ENCODE measurements at places on chromosomes 12 and 14.

- peak; percentile 10 for DNase-seq
- no peak overlapping the region for H3K27ac ChIP-seq
- no peaks in the 10 kb centered on the region for H3K4me1 ChIP-seq
- H3K36me3 ChIP-seq, result no peaks in the 10 kb centered on the region
These were observed 220.9 kb upstream of the LRFN5 start for GRCh38 chr14:41385797-41386196.

GRCh38 chr12:5864301-5864700 lies 80.8 kb downstream of the ANO2 start:
- no peaks in the 10 kb centered on the region for H3K36me3 ChIP-seq
- no peak overlapping the region for H3K27ac ChIP-seq
- no peak overlapping the region for H3K4me3 ChIP-seq
- DNase-seq, result no peak
- H3K4me1 ChIP-seq, result no peaks in the 10 kb centered on the region

GRCh38 chr14:96255501-96256366 lies at the start of gene BDKRB1:
Gene BDKRB1 (plus strand): TSS chr14:96256210. CDS start chr14:96263683, 7,473 bp downstream.
- H3K27me3 ChIP-seq, result no peaks in the 10 kb centered on the region
- no peak within 1 kb of the TSS for H3K27ac ChIP-seq
- no peak for DNase-seq
- H3K4me1 ChIP-seq, result no peaks in the 10 kb centered on the region
- no peaks in the 10 kb centered on the region for H3K36me3 ChIP-seq

DNA sequence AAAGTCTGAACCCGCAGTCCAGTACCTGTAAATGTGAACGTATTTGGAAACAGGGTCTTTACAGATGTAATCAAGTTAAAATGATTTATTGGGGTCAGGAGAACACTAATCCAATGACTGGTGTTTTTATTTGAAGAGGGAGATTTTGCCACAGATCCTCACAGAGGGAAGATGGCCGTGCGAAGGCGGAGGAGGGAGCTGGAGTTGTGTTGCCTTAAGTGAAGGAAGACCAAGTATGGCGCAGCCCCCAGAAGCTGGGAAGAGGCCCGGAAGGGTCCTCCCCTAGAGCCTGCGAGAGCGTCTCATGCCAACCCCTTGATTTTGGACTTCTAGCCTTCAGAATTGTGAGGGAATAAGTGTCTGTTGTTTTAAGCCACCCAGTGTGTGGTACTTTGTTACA lies 102.8 kb upstream of the NUDT4 start:
- H3K4me3 ChIP-seq, result no peak overlapping the region
- no peaks in the 10 kb centered on the region for H3K27me3 ChIP-seq
- no peaks in the 10 kb centered on the region for H3K36me3 ChIP-seq
- no peaks in the 10 kb centered on the region for H3K4me1 ChIP-seq

- DNase-seq, result no peak
- H3K27ac ChIP-seq, result no peak overlapping the region
- H3K27me3 ChIP-seq, result no peaks in the 10 kb centered on the region
These were observed 8.3 kb downstream of the MVK start for GRCh38 chr12:109581856-109582255.

- no peaks in the 10 kb centered on the region for H3K4me1 ChIP-seq
- H3K27me3 ChIP-seq, result no peaks in the 10 kb centered on the region
- no peak for DNase-seq
- H3K4me3 ChIP-seq, result no peak overlapping the region
These were observed 44.6 kb downstream of the A2ML1 start for GRCh38 chr12:8867009-8867408.

GRCh38 chr12:67068204-67068731 lies 200.9 kb upstream of the CAND1 start:
- DNase-seq, result no peak
- H3K4me1 ChIP-seq, result peaks cover 13% of the 10 kb centered on the region
- peaks cover 6% of the 10 kb centered on the region for H3K27me3 ChIP-seq
- no peak overlapping the region for H3K27ac ChIP-seq
- H3K36me3 ChIP-seq, result no peaks in the 10 kb centered on the region
- H3K4me3 ChIP-seq, result peak overlapping the region; percentile 55

- H3K4me1 ChIP-seq, result no peaks in the 10 kb centered on the region
- peak; percentile 22 for DNase-seq
- H3K36me3 ChIP-seq, result no peaks in the 10 kb centered on the region
- no peak overlapping the region for H3K4me3 ChIP-seq
- H3K27ac ChIP-seq, result no peak overlapping the region
These were observed 114.2 kb downstream of the TTC6 start for GRCh38 chr14:37709419-37710195.

- H3K27me3 ChIP-seq, result peaks cover 5% of the 10 kb centered on the region
- no peak overlapping the region for H3K27ac ChIP-seq
- no peak for DNase-seq
These were observed 105.2 kb upstream of the EIF5 start for GRCh38 chr14:103228866-103229265.

DNA sequence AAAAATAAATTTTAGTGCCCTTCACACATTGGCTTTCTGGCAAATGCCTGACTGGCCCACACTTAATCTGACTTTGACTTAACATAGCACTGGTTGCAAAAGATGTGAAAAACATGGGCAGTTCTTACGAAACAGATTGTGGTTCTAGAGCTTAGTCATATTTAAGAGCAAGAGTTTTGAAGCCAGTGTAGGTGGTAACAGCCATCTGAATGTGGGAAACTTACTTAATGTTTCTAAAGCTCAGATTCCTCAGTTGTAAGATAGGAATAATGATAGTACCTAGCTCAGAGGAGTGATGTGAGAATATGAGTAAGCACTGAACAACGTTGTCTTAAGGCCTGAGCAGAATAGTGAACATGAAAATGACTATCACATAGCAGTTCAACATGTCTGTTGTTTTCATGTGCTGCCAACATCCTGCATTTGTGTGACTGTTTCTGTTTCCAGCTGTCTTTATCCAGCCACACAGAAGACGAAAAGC lies 262.7 kb downstream of the SYT1 start:
- H3K27ac ChIP-seq, result no peak overlapping the region
- H3K36me3 ChIP-seq, result no peaks in the 10 kb centered on the region
- no peak overlapping the region for H3K4me3 ChIP-seq
- H3K27me3 ChIP-seq, result no peaks in the 10 kb centered on the region
- H3K4me1 ChIP-seq, result no peaks in the 10 kb centered on the region
- DNase-seq, result peak; percentile 12

DNA sequence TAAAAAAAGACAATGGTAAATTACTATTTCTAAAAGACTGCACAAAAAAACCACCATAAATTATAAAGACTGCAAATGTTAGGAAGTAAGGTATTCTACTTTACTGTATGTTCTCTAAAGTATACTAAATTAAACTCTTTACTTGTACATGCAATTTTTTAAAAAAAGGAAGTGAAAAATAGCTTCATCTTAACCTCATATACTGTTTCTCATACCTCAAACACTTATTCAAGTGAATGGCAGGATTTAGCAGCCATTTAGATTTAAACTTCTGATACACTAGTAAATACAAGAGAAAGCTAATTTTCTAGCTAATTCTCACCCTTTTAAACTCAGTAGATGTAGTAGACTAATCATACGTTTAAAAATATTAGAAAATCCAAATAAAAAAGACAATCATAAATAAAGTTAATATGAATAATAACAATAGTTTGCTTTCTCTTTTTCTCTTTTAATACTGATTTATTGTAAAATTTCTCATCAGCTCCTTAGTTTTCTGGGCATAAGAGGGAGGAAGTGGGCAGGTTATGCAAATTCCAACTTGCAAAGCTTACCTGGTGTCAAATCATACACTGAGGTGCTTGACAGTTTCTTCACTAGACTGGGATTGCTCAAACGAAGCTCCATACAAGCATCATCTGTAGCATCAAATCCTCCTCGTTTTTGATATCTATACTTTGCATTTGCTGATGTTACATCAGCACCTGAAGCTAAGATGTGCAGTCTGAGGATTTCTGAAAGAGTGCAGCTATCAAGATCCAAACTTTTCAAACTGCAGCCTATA lies 71.0 kb upstream of the CFL2 start:
- DNase-seq, result no peak
- no peaks in the 10 kb centered on the region for H3K4me1 ChIP-seq
- no peaks in the 10 kb centered on the region for H3K27me3 ChIP-seq
- no peak overlapping the region for H3K27ac ChIP-seq

DNA sequence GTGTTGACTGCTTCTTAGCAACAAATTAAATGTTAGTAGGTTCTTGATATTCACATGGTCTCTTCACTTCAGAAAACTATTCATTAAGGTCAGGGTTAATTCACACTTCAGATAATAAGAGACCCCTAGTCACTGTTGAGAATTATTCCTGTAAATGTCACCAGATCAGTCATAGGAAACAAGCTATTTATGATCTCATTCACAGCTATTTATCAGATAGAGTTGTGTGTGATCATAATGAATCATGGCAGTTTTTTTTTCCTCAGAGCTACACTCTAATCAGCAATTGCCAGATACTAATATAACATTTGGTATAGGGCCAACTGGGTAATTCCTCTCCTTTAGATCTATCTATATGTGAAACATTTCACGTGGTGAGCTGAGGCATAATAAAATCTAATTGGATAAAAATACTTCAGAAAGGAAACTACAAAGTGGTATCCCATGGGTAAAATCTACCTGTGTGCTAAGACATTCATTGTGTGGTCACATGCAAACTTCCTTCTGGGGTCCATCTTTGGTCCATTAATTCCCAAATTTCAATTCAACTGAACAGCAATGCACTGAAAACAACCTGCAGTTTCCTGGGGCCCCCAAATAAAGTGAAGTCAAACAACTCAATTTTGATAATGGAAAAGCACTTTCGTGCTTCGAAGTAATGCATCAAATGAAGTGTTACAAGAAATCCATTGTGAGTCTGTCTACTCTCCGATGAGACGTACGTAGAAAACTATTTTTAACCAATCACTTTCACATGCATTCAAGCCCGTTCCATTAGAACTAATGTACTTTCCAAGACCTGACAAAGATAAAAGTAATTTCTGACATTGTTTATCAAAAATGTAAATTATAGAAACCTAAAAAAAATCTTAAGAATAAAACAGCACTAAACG lies 197.0 kb downstream of the ACSS3 start:
- no peaks in the 10 kb centered on the region for H3K27me3 ChIP-seq
- no peak overlapping the region for H3K4me3 ChIP-seq
- no peaks in the 10 kb centered on the region for H3K4me1 ChIP-seq
- no peak for DNase-seq
- H3K27ac ChIP-seq, result no peak overlapping the region

- no peaks in the 10 kb centered on the region for H3K36me3 ChIP-seq
- H3K27ac ChIP-seq, result no peak overlapping the region
- H3K4me1 ChIP-seq, result no peaks in the 10 kb centered on the region
- no peak for DNase-seq
These were observed 13.7 kb downstream of the PRKCH start for GRCh38 chr14:61335049-61335448.

DNA sequence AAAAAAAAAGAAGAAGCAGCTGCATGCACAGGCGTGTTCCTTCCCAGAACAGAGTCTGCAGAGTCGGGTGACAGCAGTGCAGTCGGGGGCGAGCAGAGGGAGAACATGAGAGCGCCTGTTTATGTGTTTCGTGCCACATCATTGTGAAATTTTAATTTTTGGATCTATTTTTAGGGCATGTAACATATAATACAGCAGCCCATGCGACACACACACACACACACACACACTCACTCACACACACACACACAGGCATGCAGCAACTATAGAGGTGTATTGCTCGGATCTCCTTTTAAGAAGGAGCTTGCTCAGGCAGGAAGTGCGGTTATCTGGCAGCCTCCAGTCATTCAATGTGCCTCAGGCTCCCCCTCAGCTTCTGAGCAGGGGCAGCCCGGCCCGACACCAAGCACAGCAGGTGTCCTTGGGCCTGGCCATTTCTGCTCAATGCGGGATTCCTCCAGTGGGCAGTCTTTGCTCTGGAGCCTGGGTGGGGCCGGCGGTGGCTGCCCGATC lies 71.8 kb downstream of the ZNF664 start:
- no peak overlapping the region for H3K4me3 ChIP-seq
- H3K27ac ChIP-seq, result no peak overlapping the region
- DNase-seq, result no peak
- no peaks in the 10 kb centered on the region for H3K27me3 ChIP-seq
- H3K4me1 ChIP-seq, result peaks cover 20% of the 10 kb centered on the region

Measured in spinal cord (tissue), 10 donors.